IPS DF 19.7 (cell line): ENCODE measurements at places on chromosomes 7 and 10.

- DNase-seq: no peak
Observed at GRCh38 chr7:39709768-39710311, 86.5 kb downstream of the RALA start.

- no peak for DNase-seq
Observed at GRCh38 chr7:18698258-18698734, 202.7 kb downstream of the HDAC9 start.

DNA sequence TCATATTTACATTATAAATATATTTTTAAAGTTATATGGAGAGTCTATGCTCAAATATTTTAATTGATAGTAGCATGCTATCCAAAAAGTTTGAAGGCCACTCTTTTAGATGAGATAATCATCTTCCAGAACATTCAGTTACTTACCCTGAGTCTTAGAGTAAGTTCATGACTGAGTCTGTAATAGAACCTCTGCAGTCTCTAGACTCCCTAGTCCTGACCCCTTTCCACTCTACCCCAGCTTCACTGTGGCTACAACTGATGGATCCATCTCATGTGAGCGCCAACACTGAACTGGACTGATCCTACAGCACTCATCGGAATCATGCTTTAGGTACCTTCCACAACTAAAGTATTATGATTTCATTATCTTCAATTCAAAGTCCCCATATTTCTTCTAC is 10.1 kb downstream of the HACD1 start:
- no peak for DNase-seq

DNA sequence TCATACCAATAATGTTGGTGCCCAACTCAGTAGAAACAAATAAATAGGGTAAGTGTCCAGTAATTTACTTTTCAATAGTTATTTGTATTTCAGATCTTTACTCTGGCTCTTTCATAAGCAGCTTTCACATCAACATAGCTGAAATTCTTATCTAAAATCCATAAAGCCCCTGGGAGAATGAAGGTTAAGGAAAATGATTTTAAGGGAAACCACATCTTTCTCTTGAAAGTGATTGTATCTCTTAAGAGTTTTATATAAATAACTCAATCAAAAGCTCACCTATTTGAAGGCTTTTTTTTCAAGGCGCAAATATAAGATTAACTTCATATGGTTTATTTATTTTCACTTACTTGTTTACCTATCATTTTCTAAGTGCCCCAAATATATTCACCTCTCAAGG is 324.4 kb downstream of the HGF start:
- no peak for DNase-seq

- DNase-seq: no peak
Observed at GRCh38 chr7:152313831-152314604, 121.8 kb downstream of the KMT2C start.

DNA sequence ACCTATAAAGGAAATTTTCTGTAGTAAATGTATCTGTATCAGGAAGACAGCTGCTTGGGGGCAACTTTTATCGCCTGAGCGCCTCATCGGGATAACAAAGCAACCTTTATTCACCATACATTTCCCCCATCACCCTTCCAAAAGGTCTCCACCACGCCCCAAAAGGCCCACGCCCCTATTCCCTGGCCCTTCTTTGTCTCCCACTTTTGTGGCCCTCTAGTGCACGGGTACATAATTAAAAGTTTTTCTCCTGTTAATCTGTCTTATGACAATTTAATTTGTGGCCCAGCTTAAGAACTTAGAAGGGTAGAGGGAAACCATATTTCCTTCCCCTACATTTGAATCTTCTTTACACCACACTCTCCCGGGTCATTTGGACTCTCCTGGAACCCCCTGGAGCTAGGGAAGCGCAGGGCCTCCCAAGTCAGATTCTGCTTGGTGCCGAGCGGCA is 625 bp downstream of the RP9 start:
- no peak for DNase-seq

DNA sequence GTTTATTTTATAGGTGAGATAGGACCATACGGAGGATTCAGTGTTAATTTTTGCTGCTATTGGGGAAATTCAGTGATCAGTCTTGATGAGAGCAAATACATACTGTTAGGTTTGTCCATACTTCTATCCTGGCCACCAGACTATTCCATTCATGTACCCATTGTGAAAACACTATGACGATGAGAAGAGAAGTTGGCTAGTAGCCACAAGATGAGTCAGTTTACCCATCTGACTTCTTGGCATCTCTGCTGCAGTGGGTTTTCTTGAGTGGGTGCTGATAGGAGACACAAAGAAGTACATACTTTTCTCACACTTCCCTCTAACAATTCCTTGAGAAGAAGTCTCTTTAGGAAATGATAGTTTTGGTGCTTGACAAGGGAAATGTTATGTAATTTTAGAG is 133.1 kb downstream of the TFPI2 start:
- DNase-seq: no peak

DNA sequence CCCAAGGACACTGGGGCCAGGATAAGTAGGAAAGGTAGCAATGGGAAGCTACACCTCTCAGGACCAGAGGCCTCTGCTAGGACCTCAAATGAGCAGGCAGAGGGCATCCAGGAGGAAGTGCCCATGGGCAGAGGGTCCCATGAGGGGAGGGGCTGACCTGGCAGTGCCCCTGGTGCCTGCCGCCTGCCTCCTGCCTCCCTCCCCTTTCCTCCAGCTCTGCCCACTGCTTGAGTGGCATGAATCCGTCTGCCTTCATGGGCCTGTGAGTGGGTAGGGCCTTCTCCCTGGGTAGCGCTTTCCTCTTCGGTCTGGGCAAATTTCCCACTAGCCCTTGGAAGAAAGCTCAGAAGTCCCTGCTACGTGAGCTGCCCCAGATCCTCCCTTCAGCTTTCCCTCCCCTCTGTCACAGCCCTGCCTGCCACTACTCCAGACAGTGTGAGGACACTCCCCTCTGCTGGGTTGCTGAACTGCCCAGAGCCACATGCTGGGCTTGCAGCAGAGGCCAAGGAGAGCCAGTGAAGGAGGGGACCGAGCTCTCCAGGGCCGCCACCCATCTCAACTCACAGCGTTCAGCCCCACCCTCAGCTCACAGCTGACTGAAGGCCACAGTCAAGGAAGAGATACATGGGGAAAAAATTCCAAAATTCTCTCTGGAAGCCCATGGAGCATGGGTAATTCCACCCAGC is 141.4 kb downstream of the ARHGAP22 start:
- no peak for DNase-seq

DNA sequence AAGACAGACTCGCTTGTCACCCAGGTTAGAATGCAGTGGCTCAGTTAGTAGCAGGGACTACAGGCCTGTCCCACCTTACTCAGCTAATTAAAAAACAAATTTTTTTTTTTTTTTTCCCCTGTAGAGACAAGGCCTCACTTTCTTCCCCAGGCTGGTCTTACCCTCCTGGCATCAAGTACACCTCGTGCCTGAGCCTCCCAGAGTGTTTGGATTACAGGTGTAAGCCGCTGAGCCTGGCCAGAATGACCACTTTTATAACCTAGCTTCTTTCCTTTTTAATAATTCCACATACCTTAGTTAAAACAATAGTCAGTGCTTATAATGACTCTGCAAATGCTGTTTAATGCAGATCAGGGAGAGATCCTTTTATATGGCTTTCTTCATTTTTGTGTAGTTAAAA is 31.3 kb downstream of the RSBN1L start:
- DNase-seq: no peak

DNA sequence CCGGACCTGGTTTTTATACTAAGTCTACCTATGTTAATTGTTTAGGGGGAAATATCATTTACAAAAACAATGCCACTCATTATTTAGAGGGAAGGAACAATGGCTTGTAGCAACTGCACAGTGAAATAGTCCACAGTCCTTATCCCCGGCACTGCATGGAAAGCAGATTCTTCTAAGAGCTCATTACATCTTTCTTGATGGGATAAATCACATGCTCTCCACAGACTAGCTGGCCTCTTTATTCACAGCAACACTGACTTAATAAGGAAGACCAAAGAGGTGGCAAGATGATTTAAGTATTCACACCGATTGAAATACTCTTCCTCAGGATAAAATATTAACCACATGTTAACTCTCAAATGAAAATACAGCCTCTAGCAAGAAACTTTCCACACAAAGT is 349.4 kb downstream of the PARD3 start:
- no peak for DNase-seq

DNA sequence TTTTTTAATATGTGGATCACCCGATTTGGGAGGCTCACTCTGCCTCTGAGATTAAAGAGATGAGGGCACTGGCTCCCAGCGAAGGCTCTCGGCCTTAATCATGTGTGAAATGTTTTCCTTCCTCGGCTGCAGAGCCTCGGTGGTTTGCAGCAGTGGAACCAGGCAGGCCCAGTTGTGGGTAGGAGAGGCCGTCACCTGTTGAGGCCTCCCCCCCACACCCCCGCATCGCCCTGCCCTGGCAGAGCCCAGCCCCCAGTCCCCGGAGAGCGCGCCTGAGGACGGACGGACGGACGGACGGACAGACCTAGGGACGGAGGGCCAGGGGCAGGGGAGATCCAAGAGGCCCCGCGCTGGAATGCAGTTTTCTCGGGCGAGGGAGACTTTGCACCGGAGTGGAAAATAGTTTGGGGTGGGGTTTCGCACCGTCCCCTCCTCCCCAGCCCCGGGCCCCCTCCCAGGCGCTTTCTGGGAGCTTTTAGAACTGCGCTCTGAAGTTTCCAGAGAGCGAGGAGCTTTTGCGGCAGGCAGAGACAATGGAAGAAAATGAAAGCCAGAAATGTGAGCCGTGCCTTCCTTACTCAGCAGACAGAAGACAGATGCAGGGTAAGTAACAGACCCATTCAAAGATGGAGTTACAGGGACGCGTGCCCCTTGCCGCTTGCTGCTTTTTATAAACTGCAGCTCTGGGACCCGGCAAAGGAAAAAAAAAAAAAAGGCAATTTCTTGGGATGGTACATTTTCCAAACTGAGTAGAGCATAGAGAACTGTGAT is at the start of gene KIAA1217:
KIAA1217 (plus strand) TSS at position 478 of the 771 bp plus-strand sequence; CDS start at position 534, 56 bp downstream.
- no peak for DNase-seq
